T-helper 1 cell (primary cell): ENCODE measurements at places on chromosomes 6 and 20.

GRCh38 chr6:168535711-168536110, 94.7 kb downstream of the SMOC2 start:
- no peak for DNase-seq

GRCh38 chr6:126361832-126362440, 22.0 kb downstream of the CENPW start:
- no peak for DNase-seq

DNA sequence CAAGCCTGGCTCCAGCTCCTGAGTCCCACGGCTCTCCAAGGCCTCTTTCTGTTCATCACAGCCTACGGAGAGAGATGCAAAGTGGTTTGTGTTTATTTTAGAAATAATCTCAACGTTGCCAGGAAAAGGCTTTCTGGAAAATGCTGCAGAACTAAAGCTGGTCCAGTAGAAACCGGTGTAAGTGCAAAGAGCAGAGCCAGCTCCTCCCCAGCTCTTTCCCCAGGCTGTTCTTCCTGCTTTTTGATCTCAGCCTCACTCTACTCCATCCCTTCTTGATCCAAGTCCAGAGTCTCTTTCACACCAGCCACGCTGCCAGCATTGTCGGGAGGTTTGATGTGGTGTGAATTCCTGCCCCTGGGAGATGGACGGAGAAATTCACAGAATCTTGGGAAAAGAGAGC, 69.8 kb downstream of the TMEM170B start:
- DNase-seq: no peak

GRCh38 chr6:40524797-40525585, 62.2 kb downstream of the LRFN2 start:
- DNase-seq: no peak

- DNase-seq: no peak
Observed at GRCh38 chr6:96562886-96563285, at the start of gene FHL5. Gene FHL5, plus strand, starts transcription at chr6:96563128. Its CDS starts 40,486 bp downstream, at chr6:96603614.

GRCh38 chr6:167469672-167470071, 144.8 kb downstream of the TTLL2 start:
- DNase-seq: no peak

DNA sequence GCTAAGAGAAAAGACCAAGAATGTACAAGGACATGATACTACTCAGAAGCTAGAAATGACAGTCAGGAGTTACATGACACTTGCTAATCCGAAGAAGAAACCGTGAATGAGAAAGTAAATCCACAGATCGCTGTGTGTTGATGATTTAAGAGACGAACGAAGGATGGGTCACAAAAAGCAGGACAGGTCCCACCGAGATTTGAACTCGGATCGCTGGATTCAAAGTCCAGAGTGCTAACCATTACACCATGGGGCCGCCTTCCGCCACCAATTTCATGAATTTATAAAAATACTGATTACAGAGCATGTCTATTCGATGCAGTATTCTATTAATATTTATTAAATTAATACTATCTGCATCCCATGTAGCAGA, 54.0 kb upstream of the BTN3A2 start:
- DNase-seq: peak; percentile 25

DNA sequence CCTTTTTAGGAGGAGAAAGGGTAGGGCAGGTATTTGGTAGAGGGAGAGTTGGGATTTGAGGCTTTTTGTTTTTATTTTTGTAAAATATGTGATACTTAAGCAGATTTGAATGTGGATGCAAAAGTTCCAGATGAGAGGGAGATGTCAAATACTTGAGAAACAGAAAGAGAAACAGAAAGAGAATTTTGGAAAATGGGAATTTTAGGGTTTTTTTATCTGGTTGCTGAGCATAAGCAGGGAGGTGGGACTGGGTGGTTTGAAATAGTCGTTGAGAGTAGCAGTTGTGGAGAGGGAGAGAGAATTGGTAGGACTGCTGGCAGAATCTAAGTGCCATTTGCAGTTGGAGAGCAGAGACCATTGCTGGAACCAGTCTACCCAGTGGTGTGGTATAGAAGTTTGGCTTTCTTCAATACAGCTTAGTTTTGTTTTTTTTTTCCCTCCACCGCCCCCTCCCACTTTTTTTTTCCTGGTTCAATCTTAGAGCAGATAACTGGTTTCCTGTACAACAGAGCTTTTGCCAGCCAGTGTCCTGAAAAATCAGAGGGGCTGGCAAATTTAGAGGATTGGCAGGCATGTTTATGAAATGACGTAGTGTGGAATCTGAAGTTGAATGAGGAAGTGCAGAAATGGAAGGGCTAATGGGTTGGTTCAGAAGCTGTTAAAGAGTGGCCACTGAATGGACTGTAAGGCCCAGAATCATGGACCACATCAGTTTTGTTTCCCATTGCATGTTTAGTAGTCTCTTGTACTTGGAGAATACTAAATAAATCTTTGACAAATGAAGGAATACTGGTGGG, 68.7 kb downstream of the ATRN start:
- no peak for DNase-seq

- no peak for DNase-seq
Observed at GRCh38 chr6:52925919-52926792, 16.7 kb upstream of the GSTA3 start.

GRCh38 chr6:10676403-10676802, 18.0 kb downstream of the C6orf52 start:
- DNase-seq: no peak

- no peak for DNase-seq
Observed at GRCh38 chr20:56427797-56428196, 15.7 kb downstream of the CASS4 start.

DNA sequence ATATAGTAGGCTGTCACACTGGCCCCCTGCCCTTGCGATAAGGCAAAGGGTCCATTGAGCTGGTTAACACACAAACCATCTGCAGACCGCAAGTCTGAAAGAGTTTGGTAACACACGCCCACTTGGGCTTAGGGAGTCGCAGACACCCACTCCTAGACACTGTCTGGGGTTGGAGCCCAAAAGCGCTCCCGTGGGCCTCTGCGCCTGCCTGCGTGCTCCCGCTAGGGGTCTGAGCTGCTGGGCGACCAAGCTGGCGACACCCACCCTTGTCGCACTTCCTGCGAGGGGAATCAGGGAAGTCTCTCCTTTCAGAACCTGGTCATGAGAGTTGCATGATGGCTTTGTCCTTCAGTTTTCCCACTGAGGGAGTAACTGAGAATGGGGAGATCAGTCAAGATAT, 653.0 kb downstream of the HTR1B start:
- no peak for DNase-seq

- no peak for DNase-seq
Observed at GRCh38 chr20:1324598-1325172, 4.3 kb downstream of the SDCBP2 start.

GRCh38 chr20:14992153-14992552, 654.7 kb upstream of the FLRT3 start:
- no peak for DNase-seq

DNA sequence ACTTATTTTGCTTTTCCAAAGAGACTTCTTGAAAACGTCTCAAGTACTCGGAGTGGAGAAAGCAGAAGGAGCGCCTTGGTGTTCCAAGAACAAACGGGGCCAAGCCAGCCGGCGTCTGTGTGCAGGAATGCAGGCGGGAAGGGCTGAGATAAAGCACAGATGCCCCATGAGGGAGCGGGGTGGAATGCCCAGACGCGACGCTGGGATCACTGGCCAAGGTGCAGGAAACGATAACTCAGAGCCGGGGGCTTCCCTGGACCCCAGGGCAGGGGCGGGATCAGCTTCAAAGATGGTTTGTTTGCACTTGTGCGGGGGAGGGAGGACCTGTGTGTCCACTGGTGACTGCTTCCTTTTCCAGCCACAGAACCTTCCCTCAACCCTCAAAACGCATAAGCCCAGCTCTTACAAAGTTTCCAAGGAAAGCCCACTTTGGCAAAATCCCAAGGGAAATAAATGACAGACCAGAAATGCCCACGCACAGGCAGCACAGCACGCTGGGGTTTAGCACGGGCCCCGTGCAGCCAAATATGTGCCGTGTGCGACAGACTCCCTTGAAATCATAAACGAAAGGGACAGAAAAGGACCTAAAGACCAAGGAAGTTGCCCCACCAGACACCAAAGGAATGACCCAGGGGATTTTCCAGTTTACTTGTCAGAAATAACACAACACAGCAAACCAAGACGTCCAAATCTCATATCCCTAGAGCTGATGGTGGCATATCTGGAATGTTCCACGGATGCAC, 113.9 kb downstream of the NFATC2 start:
- DNase-seq: no peak

- DNase-seq: peak; percentile 80
Observed at GRCh38 chr20:50169329-50169823, 15.9 kb upstream of the PEDS1 start.

GRCh38 chr20:19738951-19739350, 19.1 kb upstream of the RIN2 start:
- no peak for DNase-seq

- DNase-seq: no peak
Observed at GRCh38 chr6:89961481-89961880, 67.2 kb downstream of the GJA10 start.

DNA sequence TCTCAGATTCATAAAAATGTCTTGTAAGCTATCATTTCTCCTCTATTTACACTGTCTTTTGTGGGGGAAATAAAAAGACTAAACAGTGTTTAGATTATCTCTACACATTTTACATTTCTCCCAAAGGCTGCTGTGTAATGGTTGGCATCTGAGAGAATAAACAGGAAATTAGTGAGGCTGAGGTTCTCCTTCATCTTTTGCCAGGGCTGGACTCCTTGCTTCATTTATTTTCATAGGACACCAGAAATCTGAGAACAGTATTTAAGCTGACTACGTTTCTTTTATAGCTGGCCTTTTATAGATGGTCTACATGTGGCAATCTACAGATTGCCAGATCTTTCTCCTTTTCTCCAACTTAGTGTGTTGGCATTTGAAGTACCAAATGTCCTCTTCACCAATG, 41.5 kb downstream of the PLCB4 start:
- no peak for DNase-seq

DNA sequence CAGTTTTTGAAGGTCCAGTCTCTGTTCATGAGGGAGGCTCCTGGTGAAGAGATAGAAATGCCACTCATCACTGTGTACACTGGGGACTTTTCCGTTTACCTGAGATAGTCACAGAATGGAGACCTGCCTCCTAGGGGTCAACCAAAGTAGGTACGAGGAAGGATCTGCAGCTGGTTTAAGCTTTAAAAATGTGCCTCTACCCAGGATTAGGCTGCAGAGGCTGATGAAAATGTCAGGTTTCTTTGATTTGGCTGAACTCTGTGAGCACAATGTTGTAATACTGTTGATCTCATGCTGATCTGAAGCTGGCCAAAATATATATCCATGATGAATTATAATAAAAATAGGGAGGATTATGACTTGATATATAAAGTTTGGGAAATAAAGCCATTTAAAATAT, 182.7 kb downstream of the ADAT2 start:
- DNase-seq: no peak

GRCh38 chr6:155248008-155249001, 15.5 kb upstream of the CLDN20 start:
- no peak for DNase-seq

- DNase-seq: no peak
Observed at GRCh38 chr6:150899231-150899630, 33.7 kb downstream of the MTHFD1L start.

- no peak for DNase-seq
Observed at GRCh38 chr20:17059465-17059864, 167.4 kb upstream of the PCSK2 start.

DNA sequence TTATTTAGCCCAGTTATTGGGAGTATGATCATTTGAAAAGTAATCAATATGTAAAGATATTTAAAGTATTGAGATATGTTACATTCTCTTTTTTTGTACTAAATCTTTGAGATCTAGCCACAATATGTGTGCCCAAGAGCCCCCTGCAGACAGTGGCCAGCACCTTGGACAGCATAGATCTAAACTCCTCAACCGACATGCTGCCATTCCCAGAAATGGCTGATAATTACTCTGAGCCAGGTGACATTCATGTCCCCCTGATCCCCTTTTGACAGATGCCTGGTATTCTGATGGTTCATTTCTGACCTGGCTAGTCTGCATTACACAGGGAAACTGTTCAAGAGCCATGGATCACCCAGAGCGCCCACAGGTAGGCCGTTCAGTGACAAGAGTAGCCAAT, 177.1 kb downstream of the ZDHHC14 start:
- DNase-seq: no peak

DNA sequence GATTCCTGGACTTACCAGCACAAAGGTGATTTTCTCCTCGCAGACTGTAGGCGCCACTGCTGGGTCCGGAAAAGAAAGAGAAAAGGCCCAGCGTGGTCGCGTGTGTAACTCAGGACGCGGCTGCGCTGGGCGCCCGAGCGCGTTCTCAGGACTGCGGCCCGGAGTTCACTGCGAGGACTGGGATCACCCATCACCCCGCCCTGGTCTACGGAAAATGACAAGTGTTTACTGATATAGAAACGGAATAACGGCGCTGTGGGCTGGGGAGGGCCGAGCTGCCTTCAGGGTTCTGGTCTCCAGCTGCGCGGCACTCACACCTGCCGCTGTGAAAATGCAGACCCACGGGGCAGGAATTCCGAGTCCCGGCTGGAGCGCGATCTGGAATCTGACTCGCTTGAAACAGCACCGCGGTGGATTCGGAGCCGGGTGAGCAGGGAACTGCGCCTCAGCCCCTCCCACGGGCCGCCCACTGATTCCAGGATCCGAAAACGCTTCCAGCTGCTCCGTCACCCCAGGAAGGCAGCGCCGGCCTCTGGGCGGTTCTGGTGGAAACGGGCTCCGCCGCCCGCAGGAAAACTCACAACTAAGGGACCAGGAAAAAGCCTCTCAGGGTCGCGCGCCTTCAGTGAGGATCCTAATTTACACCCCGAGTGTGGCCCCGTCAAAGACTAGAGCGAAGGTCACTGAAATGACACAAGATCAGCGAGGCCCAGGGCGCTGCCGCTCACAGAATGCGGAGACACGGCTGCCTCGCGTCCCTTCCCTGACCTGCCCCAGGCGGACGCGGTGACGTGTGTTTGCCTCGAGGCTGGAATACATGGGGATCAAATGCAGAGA, 34.5 kb downstream of the HLA-A start:
- no peak for DNase-seq

- no peak for DNase-seq
Observed at GRCh38 chr20:33821270-33821836, 10.2 kb downstream of the CHMP4B start.

- DNase-seq: no peak
Observed at GRCh38 chr6:142420802-142421201, 119.0 kb downstream of the ADGRG6 start.

DNA sequence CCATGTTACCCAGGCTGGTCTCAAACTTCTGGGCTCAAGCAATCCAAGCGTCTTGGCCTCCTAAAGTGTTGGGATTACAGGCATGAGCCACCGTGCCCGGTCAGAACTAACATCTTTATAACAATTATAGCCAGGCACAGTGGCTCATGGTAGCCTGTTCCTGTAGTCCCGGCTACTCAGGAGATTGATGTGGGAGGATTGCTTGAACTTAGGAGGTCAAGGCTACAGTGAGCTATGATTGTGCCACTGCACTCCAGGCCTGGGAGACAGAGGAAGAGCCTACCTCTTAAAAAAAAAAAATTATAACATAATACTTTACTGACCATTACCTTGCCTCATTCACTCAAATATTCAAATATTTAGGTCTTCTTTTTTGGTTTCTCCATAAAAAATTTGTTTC, 16.8 kb upstream of the MYMX start:
- no peak for DNase-seq
